Activated CD4-positive, alpha-beta T cell treated with anti-CD3 and anti-CD28 coated beads for 36 hours (primary cell): ENCODE measurements at places on chromosomes 12 and 14. TPM values are rescaled to one million over a fixed set of nuclear protein-coding genes. Genes with fewer than 3 reads are reported as not detected.

Gene SDR9C7
- total RNA-seq = not detected

Gene SAMD15
- 0.25 TPM for total RNA-seq

Gene GRIN2B
- not detected for total RNA-seq

GRCh38 chr14:37824939-37825712, 229.7 kb downstream of the TTC6 start:
- no peak for DNase-seq

- DNase-seq = no peak
Observed at GRCh38 chr12:124326871-124327270, 32.0 kb downstream of the RFLNA start.

DNA sequence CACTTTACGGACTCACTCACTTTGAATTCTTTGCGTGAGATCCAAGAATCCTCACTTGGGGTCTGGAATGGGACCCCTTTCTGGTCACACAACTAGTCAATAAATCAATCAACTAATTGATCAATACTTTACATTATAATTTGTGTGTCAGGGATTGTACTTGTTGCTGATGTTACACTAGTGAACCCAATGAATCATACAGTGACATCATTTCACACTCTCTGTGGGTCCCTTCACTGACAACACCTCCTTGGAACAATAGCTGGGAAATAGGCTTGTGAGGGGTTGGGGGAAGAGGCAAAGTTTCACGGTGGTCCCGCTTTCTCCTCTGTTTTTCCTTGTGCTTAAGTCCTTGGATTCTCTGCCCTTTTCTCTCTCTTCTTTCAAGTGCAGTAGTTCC, 35.0 kb downstream of the TPH2 start:
- DNase-seq = no peak

DNA sequence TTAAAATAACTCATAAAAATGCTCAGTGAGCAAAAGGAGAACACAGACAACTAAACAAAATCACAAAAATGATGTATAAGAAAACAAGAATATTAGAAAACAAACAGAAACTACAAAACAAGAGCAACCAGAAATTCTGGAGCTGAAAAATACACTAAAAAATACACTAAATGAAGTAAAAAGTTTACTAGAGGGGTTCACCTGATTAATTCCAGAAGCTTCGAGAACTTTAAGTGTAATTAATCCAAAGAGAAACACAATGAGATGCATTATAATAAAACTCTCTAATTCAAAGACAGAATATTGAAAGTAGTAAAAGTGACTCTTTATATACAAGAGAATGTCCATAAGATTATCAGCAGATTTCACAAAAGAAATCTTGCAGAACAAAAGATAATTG, 558.4 kb downstream of the CCER1 start:
- DNase-seq = no peak
